ENCODE measurements at places on chromosomes 13 and 19. TPM values are rescaled to one million over a fixed set of nuclear protein-coding genes. Genes with fewer than 3 reads are reported as not detected.

ZNF329 gene
- polyA plus RNA-seq, result 3.8 TPM

PDCD5 gene
- 64.0 TPM for polyA plus RNA-seq

SLC7A10 gene
- polyA plus RNA-seq, result 0.07 TPM

SRRM5 gene
- polyA plus RNA-seq, result 0.54 TPM

ZSCAN4 gene
- polyA plus RNA-seq, result not detected

TNNI3 gene
- 0.74 TPM for polyA plus RNA-seq

KLK4 gene
- 0.26 TPM for polyA plus RNA-seq

C19orf33 gene
- polyA plus RNA-seq, result 11.0 TPM

TYK2 gene
- polyA plus RNA-seq, result 257 TPM

MYH14 gene
- 0.08 TPM for polyA plus RNA-seq

UPF1 gene
- 63.5 TPM for polyA plus RNA-seq

GET3 gene
- 68.0 TPM for polyA plus RNA-seq

Data from spleen (tissue), 13 donors.